Urothelium cell line (cell line): ENCODE measurements at places on chromosomes 2 and 18.

GRCh38 chr2:109689973-109690372 is 75.8 kb downstream of the SOWAHC start:
- DNase-seq: no peak

- DNase-seq: no peak
Measured at GRCh38 chr18:13019301-13019700, 28.1 kb downstream of the CEP192 start.

GRCh38 chr2:210177769-210178168 is 6.6 kb upstream of the KANSL1L start:
- DNase-seq: no peak

DNA sequence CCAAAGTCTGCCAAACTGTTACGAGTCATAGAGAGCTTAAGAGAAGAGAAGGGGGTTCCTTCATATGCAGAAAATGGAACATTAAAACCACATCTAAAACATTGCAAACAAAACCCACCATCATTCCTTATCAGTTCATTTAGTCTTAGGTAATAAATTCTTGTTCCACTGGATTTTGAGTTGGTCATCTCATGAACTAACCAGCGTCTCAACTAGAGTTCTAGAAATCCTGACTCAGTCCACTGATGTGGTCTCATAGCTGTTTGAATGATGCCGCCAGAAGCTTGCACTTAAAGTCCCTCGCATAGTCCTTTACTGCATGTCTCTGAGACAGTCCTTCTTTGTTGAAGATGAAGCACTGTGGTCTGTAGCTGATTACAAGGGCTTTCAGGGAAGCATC is 15.0 kb upstream of the CAB39 start:
- no peak for DNase-seq

DNA sequence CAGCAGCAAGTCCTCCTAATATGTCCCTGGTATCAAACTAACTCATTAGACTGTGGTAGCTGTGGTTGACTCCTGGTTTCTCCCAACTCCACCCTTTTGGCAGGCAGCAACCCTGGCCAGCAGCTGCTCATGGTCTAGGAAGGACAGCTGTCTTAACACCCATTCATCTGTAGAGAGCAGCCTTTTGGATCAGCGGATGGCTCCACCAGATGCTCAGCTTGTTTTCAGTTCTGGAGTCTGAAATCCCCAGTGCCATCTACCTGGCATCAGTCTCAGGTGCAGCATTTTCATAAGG is 100.5 kb downstream of the SPOPL start:
- no peak for DNase-seq

DNA sequence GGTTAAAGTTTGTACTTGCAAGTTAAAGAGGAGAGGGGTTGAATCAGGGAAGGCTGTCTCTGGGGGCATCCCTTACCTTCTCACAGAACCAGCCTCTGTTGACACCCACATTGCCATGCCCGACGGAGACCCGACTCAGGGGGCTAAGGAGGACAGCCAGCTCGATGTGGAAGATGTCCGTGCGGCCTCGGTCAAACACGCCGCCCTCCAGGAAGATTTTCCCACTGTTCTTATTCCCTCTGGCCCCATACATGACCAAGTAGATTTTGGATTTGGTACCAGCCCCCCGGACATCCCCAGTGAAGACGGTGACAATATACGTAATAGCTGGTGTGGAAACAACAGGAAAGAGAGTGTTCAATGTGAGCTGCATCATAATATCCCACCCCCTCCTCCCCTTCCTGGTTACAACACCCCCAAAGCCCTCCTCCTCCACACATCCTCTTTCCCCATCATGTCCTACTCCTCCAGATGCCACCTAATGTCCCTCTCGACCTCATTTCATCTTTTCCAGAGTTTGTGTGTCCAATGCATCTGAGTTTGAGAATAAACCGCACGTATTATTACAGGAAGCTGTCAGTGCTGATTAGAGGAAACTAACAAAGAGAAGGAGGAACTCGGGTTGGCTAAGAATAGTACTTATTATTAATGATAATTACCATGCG is 55.7 kb downstream of the LOXHD1 start:
- DNase-seq: no peak

DNA sequence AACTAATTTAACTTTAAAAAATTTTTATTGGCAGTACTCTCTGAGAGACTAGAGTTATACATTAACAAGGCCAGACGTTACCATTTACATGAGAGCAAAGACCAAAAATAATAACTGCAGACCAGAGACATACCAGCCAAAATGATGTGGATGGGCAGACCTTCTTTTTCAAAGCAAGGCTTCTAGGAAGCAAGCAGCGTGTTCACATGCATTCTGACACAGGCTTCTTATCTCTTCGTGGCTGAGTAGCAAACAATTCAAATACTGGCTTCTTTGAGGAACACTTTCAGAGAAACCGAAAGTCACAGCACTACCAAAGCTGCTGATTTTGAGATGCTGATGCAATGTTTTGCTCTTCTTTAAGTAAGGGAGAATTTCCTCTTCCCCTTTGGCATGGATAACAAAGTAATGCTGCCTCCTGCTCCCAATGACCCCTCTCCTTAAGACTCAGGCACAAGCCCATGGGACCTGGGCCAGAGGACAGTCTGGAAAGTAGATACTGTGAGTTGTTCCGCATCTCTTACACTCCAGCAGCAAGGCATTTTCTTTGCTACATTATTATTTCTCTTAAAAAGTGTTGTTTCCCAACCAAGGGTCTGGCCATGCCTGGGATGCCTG is 181.9 kb downstream of the MREG start:
- no peak for DNase-seq

GRCh38 chr2:36597532-36598377 is at the start of gene FEZ2:
Gene FEZ2, minus strand, starts transcription at chr2:36598168. Its CDS starts 26 bp downstream, at chr2:36598142.
- peak; percentile 91 for DNase-seq

DNA sequence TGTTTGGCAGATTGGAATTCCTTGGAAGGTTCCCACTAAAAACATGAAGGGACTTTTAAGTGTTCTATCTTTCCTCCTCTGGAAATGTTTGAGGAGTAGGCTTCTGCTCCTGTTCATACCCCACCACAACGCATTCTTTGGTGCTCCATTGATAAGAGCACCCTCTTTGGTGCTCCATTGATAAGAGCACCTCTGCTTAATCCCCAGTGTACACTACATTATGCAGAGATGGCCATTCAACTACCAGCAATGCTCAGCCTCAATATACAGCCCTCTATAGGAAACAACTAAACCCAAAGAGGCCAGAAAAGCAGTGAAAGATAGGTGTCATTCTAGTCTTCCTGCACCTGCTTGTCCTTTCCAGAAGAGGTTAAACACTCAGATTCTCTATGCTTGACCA is 1.8 kb upstream of the CHAC2 start:
- DNase-seq: no peak

GRCh38 chr2:85419009-85419675 is 628 bp downstream of the SH2D6 start:
- no peak for DNase-seq

DNA sequence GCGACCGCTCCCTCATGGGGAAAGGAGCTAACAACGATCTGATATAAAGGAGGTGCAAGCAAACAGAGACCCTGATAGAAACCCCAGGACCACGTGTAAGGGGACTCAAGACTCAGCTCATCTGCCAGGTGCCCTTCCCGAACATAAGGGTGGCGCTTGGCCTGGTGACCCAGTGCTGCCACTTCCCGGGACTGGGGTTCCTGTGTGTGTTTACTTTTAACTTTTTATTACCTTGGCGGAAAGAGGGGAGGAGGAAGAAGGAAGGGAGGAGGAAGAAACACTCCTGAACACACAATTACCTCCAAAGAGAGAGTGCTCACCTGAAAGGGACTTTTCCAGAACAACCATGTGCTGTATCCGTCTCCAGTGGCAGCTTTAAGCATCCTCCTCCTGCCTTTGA is 56.5 kb upstream of the EDAR start:
- DNase-seq: no peak

- DNase-seq: no peak
Measured at GRCh38 chr2:227524665-227525064, 52.7 kb downstream of the AGFG1 start.

- no peak for DNase-seq
Measured at GRCh38 chr2:168465594-168465993, 9.5 kb downstream of the CERS6 start.

GRCh38 chr2:70420143-70420542 is 118.3 kb upstream of the FAM136A start:
- no peak for DNase-seq

DNA sequence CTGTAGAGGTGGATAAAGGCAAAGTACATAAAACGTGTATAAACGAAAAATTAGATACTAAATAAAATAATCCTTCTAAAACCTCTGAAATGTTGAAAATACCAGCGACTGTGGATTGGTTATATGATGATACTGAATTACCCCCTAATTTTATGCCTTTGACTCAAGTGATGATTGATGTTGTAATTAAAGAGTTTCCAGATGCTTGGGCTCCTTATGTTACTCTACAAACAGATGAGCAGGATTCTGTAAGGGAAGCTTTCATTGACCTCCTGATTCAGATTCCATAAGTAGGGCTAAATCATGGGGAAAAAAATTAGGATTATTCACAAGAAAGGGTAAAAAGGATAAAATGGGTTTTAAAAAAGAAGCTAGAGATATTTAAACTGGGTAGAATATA is 418.2 kb upstream of the SLC39A10 start:
- no peak for DNase-seq

GRCh38 chr18:5311301-5311989 is 15.9 kb upstream of the ZBTB14 start:
- no peak for DNase-seq

GRCh38 chr2:48849770-48850169 is 94.2 kb upstream of the LHCGR start:
- DNase-seq: peak; percentile 67

GRCh38 chr2:74562126-74562775 is 7.7 kb downstream of the DOK1 start:
- DNase-seq: no peak

DNA sequence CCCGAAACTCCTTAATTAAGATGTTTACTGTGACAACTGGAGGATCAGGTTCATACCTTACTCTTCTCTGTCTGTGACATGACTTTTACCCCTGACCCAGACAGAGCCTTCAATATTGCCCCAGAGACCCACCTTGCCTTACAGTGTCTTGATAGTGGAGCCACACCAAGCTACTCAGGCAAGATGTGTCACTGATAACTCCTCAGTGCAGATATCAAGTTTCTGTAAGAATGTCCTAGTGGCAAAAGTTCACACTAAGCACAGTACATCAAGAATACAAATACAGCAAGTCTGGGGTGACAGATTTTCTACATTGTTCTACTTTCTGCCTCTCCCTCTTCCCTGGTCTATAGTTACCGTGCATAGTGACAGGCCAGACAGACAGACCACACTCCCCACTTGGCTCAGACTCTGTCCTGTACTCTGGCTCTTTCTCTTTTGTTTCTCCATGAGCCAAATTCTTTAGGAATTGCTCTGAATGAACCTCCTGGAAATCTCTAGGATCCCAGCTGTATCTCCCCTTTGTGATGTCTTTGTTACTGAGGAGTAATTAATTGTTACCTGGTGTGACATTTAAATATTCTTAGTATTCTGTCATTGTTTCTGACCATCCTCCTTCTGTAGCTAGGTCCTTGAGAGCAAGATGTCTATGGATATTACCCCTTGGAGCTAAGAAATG is 24.1 kb upstream of the APOB start:
- DNase-seq: no peak
